Progenitor cell of endocrine pancreas (in vitro differentiated cells): ENCODE measurements at places on chromosomes 1 and 21. TPM values are rescaled to one million over a fixed set of nuclear protein-coding genes. Genes with fewer than 3 reads are reported as not detected.

ITGB2 gene
- 0.41 and 0.47 TPM in 2 replicates for total RNA-seq

GPATCH2 gene
- total RNA-seq = 28.0 and 31.4 TPM in 2 replicates

CDC42BPA gene
- 32.7 and 35.3 TPM in 2 replicates for total RNA-seq

LEFTY1 gene
- 22.9 and 26.0 TPM in 2 replicates for total RNA-seq

SV2A gene
- total RNA-seq = 16.9 and 21.8 TPM in 2 replicates

MLLT11 gene
- total RNA-seq = 29.5 and 30.0 TPM in 2 replicates

SAMSN1 gene
- not detected in 2 replicates for total RNA-seq

NHLH1 gene
- 0.78 and 0.96 TPM in 2 replicates for total RNA-seq

PROK1 gene
- not detected in 2 replicates for total RNA-seq

ELF3 gene
- 71.9 and 74.3 TPM in 2 replicates for total RNA-seq

MYBPH gene
- total RNA-seq = not detected in 2 replicates

DPH5 gene
- total RNA-seq = 45.9 and 48.2 TPM in 2 replicates

LENEP gene
- 0.84 TPM in 2 replicates for total RNA-seq

DNA sequence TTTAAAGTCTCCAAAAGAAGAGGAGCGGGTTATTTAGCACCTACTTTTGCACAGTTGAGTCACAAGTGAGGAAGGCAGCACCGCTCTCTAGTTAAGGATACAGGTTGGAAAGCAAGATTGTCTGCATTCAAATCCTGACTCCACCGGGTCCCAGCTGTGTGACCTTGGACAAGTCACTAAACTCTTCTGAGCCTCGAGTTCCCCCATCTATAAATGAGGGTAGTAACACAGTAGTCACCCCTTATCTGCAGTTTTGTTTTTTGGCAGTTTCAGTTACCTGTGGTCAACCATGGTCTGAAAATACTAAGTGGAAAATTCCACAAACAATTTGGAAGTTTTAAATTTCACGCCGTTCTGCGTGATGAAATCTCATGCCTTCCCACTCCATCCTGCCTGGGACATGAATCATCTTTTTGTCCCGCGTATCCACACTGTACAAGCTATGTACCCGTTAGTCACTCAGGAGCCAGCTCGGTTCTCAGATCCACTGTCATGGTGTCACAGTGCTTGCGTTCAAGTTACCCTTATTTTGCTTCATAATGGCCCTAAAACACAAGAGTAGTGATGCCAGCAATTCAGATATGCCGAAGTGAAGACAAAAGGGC is 49.4 kb downstream of the CAPZB start:
- H3K27me3 ChIP-seq = no peaks in the 10 kb centered on the region
- no peak for DNase-seq
- no peak overlapping the region for H3K27ac ChIP-seq

DNA sequence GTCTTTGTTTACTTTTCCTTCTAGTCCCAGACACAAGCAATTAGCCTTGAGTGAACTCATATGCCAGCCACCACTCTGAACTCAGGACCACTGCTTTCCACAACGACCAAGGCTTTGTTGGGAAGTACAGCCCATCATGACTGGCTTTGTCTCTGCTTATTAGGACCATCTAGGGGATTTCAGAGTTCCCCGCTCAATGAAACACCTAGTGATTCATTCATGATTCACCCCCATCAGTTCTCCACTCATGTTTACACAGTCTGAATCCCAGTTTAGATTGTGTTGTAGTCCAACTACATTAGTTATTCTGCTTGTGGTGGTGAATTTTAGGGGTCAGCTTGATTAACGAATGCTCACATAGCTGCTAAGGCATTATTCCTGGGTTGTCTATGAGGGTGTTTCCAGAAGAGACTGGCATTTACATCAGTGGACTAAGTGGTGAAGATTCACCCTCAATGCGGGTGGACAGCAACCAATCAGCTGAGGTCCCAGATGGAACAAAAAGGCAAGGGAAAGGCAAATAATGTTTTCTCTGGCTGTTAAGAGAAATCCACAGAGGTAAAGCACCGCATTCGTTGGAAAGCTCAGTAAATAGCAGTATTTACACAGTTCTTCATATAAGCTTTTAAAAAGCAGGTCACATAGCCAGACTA is 122.7 kb downstream of the RGS21 start:
- no peak overlapping the region for H3K27ac ChIP-seq
- peaks cover 15% of the 10 kb centered on the region for H3K4me1 ChIP-seq
- no peak for DNase-seq

DNA sequence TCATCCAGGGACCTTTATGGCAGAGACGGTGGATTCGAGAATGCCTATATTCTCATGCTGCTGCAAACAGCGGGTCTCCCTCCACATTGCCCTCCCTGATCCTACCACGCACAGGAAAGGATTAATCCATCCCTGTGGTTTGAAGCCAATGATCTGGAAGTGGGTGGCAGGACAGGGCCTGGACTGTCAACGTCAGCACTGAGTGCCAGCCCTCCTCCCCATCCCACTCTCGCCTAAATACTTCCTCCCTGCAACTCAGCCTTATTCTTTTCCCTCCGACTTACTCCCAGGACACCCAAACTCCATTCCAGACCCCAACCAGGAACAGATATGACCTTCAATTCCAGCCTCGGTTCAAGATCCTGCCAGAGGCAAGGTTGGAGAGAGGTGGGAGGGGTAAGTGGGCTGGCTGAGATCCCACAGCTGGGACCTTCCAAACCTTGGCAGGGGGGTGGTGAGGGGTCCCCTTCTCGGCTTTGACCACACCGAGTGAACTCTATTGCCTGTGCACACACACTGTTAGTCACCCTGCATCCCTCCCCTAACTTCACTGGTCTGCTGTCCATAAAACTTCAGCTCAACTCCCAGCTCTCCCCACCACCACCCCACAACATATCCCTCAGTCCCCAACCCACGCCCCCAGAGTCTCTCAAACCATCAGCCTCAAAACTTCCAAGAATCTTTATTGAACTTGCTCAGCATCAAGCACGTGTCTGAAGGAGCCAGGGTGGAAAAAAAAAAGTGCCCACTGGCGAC is 2.4 kb upstream of the S100A5 start:
- H3K4me3 ChIP-seq = no peak overlapping the region
- H3K27ac ChIP-seq = no peak overlapping the region
- peaks cover 26% of the 10 kb centered on the region for H3K4me1 ChIP-seq
- no peaks in the 10 kb centered on the region for H3K27me3 ChIP-seq
- no peak for DNase-seq

GRCh38 chr1:65001231-65001792 is 35.0 kb upstream of the JAK1 start:
- no peak for DNase-seq
- peaks cover 12% of the 10 kb centered on the region for H3K4me1 ChIP-seq
- H3K27ac ChIP-seq = peak overlapping the region; percentile 32
- peak overlapping the region; percentile 2 for H3K4me3 ChIP-seq
- peaks cover 12% of the 10 kb centered on the region for H3K36me3 ChIP-seq

- no peaks in the 10 kb centered on the region for H3K27me3 ChIP-seq
- H3K36me3 ChIP-seq = no peaks in the 10 kb centered on the region
- H3K4me3 ChIP-seq = no peak overlapping the region
- no peak overlapping the region for H3K27ac ChIP-seq
- H3K4me1 ChIP-seq = no peaks in the 10 kb centered on the region
- no peak for DNase-seq
These were observed 51.9 kb downstream of the ABL2 start for GRCh38 chr1:179177615-179178014.

GRCh38 chr1:41957568-41957967 is 38.8 kb upstream of the HIVEP3 start:
- no peaks in the 10 kb centered on the region for H3K36me3 ChIP-seq
- no peak for DNase-seq
- no peak overlapping the region for H3K4me3 ChIP-seq
- no peak overlapping the region for H3K27ac ChIP-seq

DNA sequence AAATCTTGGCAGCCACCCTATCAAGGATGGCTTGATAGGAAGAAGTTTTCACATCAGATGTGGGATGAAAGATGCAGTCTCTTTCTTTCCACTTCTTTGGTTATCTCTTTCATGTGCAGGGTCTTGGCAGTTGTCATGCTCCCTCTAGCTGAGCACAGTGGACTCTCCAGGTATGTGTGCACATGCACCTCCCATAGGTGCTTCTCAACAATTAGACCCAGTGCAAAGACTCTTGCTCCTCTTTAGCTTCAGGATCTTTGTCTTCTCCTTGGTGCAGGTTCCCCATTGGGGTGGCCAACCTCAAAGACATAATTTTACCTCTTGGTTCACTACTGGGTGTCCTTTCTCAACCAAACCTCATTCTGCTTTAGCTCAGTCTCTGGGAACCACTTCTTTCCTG is 80.7 kb downstream of the TBX15 start:
- no peaks in the 10 kb centered on the region for H3K4me1 ChIP-seq
- H3K27me3 ChIP-seq = peaks cover 19% of the 10 kb centered on the region
- H3K36me3 ChIP-seq = no peaks in the 10 kb centered on the region

DNA sequence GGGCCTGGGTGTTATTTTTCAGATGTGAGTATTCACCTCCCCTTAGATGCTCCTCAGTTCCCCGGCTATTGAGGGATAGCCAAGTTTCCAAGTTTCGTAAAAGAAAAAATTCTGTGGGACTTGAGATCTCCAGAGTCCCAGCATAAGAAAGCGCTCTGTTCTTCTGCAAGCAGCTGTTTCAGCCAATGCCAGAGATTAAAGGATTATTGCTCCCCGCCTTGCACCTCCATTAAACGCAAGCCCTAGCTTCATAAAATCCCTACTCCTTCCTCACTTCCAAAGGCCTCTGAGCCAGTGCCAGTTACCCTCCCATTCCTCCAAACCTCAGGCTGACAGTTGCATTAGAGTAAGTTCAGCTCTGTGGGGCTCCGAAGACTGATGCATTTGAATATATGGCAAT is 56.4 kb downstream of the CHIA start:
- no peaks in the 10 kb centered on the region for H3K36me3 ChIP-seq
- peak overlapping the region; percentile 94 for H3K27ac ChIP-seq
- H3K4me3 ChIP-seq = peak overlapping the region; percentile 89
- peaks cover 10% of the 10 kb centered on the region for H3K4me1 ChIP-seq
- DNase-seq = no peak

DNA sequence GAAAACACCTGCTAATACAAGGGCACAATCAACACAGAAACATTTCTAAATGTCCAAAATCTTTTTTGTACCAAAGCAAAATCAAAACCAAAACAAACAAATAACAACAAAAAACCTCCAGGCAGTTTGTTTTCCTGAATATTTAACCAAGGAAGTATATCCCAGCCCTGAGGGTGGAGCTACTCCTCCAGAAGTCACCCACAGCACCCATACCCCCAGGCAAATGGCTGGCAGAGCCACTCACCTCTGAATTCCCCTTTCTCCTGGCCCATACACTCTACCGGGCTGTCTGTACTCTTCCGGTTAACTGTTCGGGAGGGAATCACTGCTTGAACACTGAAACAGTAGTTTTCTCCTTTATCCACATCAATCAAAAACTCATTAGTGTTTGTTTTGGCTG is 9.5 kb downstream of the F3 start:
- H3K27me3 ChIP-seq = no peaks in the 10 kb centered on the region
- H3K4me1 ChIP-seq = peaks cover 32% of the 10 kb centered on the region
- no peak overlapping the region for H3K27ac ChIP-seq
- peaks cover 55% of the 10 kb centered on the region for H3K36me3 ChIP-seq
- no peak for DNase-seq

GRCh38 chr1:100622037-100622436 is 84.1 kb downstream of the GPR88 start:
- no peak overlapping the region for H3K27ac ChIP-seq
- no peak overlapping the region for H3K4me3 ChIP-seq
- H3K27me3 ChIP-seq = peaks cover 2% of the 10 kb centered on the region
- no peaks in the 10 kb centered on the region for H3K36me3 ChIP-seq

DNA sequence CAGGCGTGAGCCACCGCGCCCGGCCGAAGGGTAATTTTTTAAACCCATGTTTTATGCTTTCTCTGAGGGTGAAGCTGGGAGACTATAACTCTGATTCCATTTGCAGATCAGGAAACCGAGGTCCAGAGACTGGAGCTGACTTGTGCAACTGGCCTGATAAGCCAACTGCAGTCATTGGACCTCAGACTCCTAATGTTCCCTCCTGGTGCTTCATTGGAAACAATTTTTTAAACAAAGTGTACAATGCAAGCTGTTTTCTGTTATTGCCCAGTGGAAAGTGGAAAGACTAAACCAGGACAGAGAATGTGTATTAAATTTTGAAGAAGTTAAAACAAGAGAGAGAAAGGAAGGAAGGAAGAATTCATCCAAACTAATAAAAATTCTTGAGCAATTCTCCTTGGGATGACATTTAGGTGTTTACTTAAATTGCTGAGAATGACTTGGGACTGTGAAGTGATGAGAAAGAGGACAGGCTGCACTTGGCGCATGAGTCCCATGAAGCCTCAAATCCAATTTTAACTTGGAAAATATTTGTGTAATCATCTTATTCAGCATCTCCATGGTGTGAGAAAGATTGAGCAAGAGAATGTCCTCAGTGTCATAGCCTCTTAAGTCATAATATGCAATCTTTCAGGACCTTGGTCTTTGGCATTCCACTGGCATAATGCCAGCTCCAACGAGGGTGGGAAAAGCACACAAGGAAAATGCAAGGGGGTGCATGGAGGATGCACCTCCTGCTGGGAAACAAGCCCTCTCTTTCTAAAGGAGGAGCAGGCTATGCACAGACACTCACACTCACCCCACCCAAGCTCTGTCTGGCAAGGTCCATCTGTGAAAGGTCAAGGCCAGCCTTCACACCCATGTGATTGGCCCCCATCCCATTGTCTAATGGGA is 342.0 kb downstream of the SIPA1L2 start:
- no peak overlapping the region for H3K27ac ChIP-seq
- no peak for DNase-seq
- no peak overlapping the region for H3K4me3 ChIP-seq
- peaks cover 47% of the 10 kb centered on the region for H3K27me3 ChIP-seq

- H3K27ac ChIP-seq = peak within 1 kb of the TSS; percentile 58
- no peaks in the 10 kb centered on the region for H3K27me3 ChIP-seq
- H3K4me1 ChIP-seq = peaks cover 7% of the 10 kb centered on the region
- no peak for DNase-seq
These were observed at the start of gene CFAP126 for GRCh38 chr1:161367684-161368400. Gene CFAP126, minus strand, starts transcription at chr1:161367876. Its CDS starts 8 bp downstream, at chr1:161367868.

- H3K4me1 ChIP-seq = peaks cover 12% of the 10 kb centered on the region
- no peak overlapping the region for H3K27ac ChIP-seq
- no peak overlapping the region for H3K4me3 ChIP-seq
- H3K27me3 ChIP-seq = peaks cover 12% of the 10 kb centered on the region
- H3K36me3 ChIP-seq = no peaks in the 10 kb centered on the region
These were observed 52.8 kb downstream of the TENT5C start for GRCh38 chr1:117658676-117659075.

GRCh38 chr1:26994020-26994786 is 711 bp downstream of the TRNP1 start:
- peak overlapping the region; percentile 49 for H3K27ac ChIP-seq
- peak; percentile 31 for DNase-seq
- peak overlapping the region; percentile 83 for H3K4me3 ChIP-seq
- peaks cover 2% of the 10 kb centered on the region for H3K27me3 ChIP-seq
- H3K4me1 ChIP-seq = peaks cover 42% of the 10 kb centered on the region

- no peak for DNase-seq
- peak overlapping the region; percentile 97 for H3K27ac ChIP-seq
- peaks cover 1% of the 10 kb centered on the region for H3K36me3 ChIP-seq
These were observed 609 bp upstream of the ATF3 start for GRCh38 chr1:212607913-212608391.
